ENCODE measurements at places on chromosomes 2 and 18.

DNA sequence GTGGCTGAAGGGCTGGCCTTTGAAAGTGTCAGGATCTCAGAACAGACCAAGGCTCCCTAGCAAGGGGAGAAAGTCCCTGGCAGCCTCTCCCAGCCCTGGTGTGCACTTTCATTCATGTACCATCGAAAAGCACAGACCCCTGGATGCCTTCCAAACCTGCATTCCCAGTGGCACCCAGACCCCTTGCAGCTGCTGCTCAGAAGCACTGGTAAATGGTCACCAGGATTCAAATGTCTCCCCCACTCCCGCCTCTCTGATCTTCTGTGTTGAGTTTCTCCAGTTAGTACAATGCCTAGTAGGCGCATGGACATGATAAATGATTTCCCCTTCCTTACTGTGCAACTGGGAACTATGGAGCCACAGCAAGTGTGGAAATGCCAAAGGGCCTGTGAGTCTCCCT lies 180.0 kb downstream of the GLI2 start:
- no peak for DNase-seq

GRCh38 chr2:25164561-25164960 lies 3.8 kb downstream of the POMC start:
- no peak for DNase-seq

DNA sequence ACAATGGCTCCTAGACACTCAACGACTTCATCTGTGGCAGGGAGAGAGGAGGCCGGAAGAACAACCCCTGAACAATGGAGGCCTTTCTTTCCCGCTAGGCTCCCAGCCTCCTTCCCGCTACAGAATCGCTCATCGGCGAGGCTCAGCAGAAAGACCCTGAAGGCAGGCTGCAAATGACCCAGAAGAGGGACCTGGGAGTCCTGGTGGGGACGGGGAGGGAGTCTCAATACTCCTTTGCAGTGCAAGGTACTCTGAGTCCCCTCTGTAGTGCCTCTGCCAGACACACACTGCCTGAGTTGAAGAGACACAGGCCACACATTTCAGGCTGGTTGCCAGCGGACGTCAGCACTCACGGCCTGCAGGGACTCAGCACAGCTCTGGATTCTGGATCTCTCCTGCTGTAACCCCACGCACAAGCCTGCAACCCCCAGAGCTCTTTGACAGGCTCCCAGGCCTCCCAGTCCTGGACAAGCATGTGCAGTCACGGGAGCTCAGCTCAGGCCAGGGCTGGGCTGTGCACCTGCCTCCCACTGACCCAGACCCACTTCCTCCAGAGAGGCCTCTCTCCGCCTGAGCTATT lies 6.1 kb downstream of the GPR17 start:
- peak; percentile 81 for DNase-seq

- no peak for DNase-seq
These were observed 26.7 kb upstream of the SMIM21 start for GRCh38 chr18:75454022-75454795.

DNA sequence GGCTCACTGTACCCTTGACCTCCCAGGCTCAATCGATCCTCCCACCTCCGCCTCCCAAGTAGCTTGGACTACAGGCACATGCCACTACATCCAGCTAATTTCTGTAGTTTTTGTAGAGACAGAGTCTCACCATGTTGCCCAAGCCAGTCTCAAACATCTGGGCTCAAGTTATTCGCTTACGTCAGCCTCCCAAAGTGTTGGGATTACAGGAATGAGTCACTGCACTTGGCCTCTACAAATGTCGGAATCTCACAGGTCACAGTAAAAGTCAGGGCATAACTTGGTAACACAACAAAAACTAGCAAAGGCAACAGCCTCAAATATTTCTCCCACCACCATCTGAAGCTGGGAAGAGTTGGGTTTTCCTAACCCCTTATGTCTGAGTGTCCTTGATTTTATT lies 25.3 kb downstream of the SCG2 start:
- no peak for DNase-seq

DNA sequence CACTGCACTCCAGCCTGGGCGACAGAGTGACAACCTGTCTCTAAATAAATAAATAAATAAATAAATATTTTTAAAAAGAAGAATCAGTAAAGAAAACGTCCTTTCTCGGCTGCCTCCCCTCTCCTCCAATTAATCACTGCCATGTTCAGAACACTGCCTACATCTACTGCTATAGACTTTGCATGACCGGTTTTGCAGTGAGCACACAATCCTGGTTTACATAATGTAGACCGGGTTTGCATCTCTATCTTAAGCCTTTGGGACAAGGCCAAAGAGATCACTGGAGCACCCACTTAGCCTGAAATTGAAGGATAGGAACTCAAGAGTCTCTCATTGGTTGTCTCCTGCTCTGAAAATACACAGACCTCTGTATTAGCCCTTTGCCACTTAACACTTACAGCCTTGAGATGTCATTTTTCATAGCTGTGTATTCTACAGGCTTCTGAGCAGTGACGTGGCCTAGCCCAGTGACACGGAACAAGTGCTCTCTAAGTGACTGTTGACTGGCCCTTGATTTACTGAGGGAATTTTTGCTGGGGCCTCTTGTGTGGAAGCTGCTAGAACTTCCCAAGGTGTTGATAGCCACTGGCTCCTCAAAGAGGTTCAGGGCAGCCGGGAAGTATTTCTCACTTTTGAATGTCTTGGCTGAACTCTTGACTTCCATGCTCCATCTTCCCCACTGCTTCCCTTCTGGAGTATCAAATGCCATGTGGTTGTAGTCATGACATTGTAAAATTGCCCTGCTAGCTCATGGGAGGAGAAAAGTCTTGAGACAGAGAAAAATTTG lies 45.3 kb upstream of the CCBE1 start:
- DNase-seq: no peak

DNA sequence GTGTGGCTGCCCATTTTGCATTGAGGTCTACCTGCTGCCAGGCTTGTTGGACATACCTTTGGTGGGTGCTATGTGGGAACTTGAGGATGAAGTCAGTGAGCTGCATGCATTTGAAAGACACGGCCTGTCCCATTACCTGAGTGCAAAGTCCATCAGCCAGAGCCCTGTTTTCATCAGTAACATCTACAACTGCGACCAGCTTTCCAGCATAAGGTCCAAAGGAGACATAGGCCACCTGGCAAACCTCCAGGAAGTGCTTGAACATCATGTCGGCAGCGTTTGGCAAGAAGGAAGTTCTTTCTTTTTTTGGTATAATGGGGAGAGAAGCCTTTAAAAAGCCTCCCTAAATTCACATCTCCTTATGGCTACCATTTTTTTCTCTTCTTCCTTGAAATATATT lies 143.1 kb downstream of the FAM161A start:
- DNase-seq: no peak

- DNase-seq: no peak
These were observed 117.2 kb downstream of the CTNNA2 start for GRCh38 chr2:79630060-79630459.

- no peak for DNase-seq
These were observed 3.0 kb downstream of the ACOXL start for GRCh38 chr2:110735366-110735765.

Measured in midbrain (tissue), 1 donor.